ENCODE measurements at places on chromosomes 3 and 15.

DNA sequence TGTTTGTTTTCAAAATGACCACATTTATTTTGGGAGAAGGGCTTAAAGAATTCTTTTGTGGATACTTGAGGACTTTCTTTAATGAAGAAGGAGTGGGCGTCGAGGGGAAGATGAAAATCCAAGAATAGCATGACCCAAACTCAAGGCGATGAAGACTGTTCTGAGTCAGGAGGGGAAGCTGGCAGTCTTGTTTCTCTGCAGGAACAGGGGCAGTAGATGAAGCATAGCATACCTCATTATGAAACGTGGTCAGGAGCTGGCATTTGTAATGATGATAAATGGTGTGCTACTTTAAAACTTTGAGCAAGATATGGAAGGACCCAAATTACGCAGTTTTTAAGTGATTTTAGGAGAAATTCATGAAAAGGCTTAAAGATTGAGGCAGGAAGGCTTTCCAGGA lies 549.0 kb downstream of the IGSF11 start:
- DNase-seq, result no peak

DNA sequence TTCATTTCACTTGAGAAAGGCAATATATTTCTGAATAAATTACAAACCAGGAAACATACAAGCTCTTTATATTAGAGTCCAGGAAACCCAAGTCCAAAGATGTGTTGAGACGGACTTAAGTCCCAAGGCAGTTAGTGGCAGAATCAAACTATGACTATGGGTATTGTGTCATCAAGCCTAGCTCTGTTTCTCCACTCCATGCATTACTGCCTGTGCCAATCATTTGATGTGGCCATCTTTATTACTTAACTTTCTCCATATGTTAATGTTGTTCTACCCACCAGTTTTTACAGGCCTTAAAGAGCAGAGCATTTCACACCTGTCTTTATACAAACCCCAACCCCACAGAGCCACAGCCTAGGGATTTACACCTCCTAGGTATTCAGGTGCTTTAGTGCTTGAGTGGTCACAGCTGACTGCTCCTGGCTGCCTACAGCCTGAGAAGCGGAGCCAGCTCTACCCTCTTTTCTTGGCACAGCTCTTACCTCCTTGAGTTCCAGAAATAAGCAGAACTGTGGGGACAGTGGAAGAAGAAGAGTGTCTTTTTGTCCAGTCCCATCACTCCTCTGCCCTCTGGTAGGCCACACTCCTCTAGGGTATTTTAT lies 92.1 kb downstream of the DTWD1 start:
- no peak for DNase-seq

- DNase-seq, result no peak
Observed at GRCh38 chr3:85054579-85054978, 95.8 kb downstream of the CADM2 start.

DNA sequence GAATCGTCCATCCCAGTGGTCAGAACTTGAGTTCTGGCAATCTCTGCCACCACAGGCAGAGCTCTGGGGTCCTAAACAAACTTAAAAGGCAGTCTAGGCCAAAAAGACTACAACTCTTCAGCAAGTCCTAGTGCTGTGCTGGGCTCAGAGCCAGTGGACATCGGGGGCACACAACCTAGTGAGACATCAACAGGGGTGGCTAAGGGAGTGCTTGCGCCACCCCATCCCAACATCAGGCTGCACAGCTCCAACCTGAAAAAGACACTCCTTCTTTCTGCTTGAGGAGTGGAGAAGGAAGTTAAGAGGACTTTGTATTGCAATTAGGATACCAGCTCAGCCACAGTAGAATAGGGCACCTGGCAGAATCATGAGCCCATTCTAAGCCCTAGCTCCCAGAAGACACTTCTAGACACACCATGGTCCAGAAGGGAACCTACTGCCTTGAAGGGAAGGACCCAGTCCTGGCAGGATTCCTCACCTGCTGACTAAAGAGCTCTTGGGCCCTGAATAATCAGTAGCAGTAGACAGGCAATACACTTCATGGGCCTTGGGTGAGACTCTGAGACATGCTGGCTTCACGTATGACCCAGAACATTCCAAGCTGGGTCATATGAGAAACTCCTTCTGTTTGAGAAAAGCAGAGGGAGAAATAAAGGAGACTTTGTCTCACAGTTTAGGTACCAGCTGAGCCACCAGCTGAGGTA lies 72.0 kb downstream of the TFDP2 start:
- no peak for DNase-seq

DNA sequence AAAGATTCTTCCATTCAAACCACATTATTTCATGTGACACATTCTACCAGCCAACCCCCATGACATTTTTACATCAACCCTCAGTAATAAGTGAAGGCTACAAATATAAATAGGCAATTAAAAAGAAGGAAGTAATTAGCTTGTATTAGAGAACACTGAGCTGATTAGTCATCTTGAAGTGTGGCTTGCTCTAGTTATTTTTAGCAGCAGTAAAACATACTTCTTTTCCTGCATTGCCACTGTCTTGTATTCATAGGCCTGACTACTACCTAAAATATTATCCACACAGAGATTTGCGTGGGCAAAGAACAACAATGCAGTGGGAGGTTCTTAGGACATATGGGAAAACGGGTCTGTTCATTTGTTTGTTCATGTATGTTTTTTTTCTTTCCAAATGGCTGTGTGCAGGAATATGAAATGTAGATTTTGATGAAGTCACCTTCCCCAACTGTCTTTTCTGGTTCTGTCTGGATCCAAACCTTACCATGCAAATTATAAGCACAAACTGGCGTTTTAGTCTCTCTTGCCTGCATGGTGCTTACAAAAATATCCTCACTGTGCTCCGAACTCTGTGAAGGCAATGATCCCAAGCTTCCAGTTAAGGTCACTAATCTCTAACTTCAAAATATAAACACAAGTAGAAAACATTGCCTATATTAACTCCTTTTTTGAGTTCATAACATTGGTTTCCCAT lies 31.5 kb upstream of the TM4SF4 start:
- no peak for DNase-seq

- no peak for DNase-seq
Observed at GRCh38 chr3:45199837-45200648, 26.0 kb downstream of the TMEM158 start.

GRCh38 chr3:161852744-161853143 lies 356.1 kb downstream of the OTOL1 start:
- DNase-seq, result no peak

DNA sequence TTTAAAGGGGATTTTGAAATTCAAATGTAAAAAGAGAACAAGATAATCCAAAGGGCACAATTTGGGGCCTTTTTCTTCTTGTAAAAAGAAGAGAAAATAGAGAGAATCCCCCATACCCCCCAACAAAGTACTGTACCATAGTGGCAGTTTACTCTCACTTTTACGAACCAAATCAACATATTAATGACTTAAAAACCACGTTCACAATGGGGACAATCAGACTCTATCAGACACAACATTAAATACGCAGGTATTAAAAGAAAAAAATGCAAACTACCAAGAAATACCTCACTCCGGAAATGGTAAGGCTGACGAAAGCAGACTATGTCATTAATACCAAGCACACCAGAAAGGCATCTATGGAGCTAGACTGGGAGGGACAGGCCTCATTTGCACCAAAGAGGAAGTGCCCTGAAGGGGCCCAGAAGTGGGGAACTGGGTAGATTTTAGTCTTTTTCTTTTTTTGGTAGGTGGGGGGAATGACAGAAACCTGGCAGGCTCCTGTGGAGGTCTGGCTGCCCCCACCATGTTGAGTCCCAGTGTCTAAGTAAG lies 134.3 kb downstream of the TIGIT start:
- no peak for DNase-seq

DNA sequence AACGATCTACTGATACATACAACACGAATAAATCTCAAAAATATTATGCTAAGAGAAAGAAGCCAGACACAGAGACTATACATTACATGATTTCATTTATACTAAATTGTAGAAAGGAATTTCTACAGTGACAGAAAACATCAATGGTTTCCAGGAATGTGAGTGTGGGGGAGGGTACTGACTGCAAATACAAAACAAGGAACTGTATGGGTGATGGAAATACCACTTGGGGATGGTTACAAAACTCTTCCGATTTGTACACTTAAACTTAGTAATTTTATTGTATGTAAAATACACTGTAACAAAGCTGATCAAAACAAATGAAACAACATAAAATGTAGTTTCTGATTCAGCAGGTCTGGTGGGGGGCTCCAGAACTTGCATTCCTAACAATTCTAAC lies 45.8 kb upstream of the IP6K2 start:
- no peak for DNase-seq

DNA sequence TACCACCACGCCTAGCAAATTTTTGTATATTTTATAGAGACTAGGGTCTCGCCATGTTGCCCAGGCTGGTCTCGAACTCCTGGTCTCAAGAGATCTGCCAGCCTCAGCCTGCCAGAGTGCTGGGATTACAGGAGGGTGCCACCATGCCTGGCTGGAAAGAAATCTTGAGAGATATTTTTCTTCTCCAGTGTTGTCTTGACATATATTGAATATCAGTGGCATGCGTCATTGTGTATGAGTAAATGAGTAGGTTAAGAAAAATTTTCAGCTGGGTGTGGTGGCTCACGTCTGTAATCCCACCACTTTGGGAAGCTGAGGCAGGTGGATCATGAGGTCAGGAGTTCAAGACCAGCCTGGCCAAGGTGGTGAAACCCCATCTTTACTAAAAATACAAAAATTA lies 3.5 kb upstream of the PIF1 start:
- no peak for DNase-seq

DNA sequence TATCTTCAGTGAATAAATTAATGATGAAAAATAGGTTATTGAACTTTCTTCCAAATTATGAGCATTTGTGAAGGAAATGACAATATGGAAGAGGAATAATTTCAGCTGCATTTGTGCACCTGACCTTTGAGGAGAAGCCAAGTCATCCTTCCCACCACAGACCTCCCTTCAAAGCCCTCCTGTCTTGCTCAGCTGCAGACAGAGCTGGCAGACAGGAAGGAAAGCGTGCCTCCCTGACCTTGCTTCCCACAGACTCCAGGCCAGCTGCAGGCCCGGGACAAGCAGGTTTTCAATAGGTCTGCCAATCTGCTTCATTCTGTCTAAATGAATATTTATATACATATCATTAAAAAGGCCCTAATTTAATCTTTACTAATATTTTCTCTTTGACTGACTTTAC lies 152.9 kb upstream of the RBMS3 start:
- DNase-seq, result no peak

- DNase-seq, result peak; percentile 79
Observed at GRCh38 chr15:55168350-55168974, 28.3 kb downstream of the RSL24D1 start.

- no peak for DNase-seq
Observed at GRCh38 chr3:16516695-16517481, 3.4 kb upstream of the RFTN1 start.

- no peak for DNase-seq
Observed at GRCh38 chr3:100185847-100186246, 71.5 kb upstream of the FILIP1L start.

DNA sequence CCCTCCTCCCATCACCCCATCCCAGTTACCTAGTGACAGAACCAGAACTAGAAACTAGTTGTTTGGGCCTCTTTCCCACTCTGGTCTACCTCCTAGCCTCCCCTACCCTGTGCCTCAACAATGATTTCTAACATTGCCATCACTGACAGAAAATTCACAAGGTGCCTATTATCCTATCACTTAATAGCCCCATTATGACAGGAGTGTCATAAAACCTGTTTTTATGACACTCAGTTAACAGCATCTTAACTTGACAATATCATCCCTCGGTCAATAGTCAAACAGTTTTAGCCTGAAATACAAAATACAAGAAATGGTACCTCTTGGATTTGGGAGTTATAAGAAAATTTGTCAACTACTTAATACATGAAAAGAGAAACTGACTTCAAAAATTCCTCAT lies 46.5 kb downstream of the ULK4 start:
- DNase-seq, result no peak

GRCh38 chr3:181913254-181913653 lies 201.5 kb downstream of the SOX2 start:
- no peak for DNase-seq

DNA sequence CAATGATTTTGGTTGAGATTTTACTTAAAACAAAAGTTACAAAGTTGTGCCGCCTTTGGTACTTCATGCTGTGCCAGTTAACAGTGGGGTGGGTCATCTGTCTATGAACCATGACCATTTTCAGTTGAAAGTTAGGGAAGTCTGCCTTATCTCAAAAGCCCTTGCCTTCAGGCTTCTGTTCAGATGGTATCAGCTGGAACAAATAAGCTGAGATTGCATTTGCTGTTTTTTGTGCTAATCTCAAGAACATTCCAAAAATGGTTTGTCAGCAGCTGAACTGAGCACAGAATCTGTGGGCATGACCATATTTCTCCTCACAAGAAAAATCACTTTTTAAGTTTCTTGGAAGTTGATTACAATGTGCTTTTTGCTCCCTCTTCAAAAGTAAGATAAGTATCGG lies 142.3 kb downstream of the IL5RA start:
- DNase-seq, result no peak

GRCh38 chr15:90334304-90334731 lies 17.8 kb upstream of the ZNF774 start:
- no peak for DNase-seq

DNA sequence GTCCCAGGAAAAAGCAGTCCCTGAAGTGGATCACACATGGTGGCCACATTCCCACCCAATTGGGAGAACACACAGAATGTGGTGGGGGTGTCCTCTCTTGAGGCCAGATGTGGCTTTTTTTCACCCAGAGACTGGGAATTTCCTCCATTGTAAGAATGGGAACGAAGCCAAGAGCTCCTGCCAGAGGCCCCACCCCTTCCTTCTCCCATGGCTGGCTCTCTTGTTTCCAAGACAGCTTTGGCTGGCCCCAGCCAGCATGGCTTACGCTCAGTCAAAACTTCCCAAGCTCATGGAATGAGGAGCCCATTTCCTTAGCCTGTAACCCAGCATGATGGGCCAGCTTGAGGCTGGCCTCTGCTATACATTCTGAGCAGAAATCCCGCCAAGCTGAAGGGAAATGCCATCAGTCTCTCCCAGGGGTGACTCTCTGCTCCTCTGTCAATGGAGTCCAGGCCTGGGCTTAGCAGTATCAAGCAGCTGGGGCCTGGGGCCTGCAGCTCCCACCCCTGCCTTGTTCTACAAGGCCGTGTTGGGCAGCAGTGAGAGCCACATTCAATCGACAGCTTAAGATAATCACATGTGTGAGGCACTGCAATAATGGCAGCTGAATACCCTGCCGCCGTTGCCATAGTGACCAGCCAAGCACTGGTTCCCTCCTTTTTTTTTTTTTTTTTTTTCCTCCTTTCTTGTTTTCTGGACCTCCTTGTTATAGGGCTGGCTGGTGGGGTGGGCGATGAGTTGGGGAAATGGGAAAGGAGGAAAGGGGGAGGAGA lies 142.4 kb downstream of the EPHB1 start:
- DNase-seq, result no peak

- no peak for DNase-seq
Observed at GRCh38 chr3:111714305-111714704, 119.2 kb upstream of the ZBED2 start.

- DNase-seq, result no peak
Observed at GRCh38 chr3:170344971-170345370, 12.5 kb upstream of the SKIL start.

GRCh38 chr15:26698555-26698954 lies 74.3 kb downstream of the GABRB3 start:
- no peak for DNase-seq

Measured in activated effector memory CD4-positive, alpha-beta T cell treated with anti-CD3 and anti-CD28 coated beads, Interleukin-2, amount 50 U/mL, for 16 hours (primary cell).